Cortex of kidney (tissue), 1 donor: ENCODE measurements at places on chromosomes 3 and 15.

DNA sequence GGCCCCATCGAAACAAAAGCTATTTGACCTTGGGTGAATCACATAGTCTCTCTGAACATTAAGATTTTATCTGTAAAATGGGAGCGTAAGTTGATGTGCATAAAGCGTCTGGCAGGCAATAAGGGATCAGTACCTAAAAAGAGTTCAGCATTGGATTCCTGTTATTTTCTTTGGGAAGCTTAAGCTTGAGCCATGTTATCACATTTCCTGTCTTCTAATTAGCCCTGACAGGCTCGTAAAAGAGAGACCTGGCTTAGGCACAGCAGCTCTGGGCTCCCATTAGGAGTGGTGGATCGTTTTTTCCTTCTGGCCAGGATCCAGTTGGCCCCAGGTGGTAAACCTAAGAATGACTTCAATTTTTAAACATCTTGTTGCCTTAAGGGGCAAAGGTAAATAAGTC lies 26.0 kb upstream of the CA12 start:
- no peak for DNase-seq

GRCh38 chr3:148938306-148938705 lies 53.0 kb upstream of the GYG1 start:
- DNase-seq = no peak

- no peak for DNase-seq
Observed at GRCh38 chr15:34847598-34847997, 52.2 kb upstream of the ACTC1 start.

DNA sequence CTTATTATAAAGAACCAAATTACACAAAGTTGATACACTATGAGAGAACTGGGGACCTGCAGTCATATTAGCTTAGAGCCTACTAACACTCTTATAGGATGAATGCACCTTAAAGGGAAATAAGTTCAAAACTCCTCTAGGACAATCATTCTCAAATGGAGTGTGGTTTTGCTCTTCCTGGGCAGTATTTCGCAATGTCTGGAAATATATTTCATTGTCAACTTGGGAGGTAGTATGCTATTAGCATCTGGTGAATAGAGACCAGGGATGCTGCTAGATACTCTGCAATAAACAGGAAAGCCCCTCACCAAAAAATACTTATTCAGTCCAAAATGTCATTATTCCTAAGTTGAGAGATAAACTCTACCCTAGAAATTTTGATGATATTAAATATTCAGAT lies 451.4 kb upstream of the ARPP21 start:
- DNase-seq = no peak

DNA sequence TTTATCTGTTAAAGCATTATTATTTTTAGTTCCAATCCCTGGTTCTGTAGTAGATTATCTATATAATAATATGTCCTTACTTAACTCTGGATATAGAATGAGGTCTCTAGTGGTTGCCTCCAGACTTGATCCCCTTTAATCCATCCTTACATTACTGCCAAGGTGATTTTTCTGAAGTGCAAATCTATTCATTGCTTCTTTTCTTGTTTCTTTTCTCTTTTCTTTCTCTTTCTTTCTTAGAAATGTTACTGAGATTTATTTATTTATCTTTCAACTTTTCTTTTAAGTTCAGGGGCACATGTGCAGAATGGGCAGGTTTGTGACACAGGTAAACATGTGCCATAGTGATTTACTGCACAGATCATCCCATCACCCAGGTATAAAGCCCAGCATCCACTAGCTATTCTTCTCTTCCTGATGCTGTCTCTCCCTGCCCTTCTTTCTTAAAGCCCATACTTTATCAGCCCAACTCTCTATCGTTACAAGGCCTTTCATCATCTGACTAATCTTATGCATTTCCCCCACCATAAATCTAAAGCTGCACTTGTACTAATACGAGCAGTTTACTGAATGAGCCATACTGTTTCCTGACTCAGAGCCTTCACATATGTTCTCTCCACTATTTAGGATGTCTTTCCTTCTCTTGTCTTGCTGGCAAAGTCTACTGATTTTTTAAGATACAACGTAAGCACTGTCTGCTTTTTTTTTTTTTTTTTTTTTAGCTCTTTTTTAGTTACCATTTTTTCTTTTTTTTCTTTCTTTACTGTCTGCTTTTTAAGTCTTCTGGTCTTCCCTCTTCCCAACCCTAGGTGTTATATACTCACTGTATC lies 4.6 kb downstream of the GLCE start:
- no peak for DNase-seq
